ENCODE measurements at places on chromosomes 7 and 10. TPM values are rescaled to one million over a fixed set of nuclear protein-coding genes. Genes with fewer than 3 reads are reported as not detected.
A peak's percentile ranks its signal among the peaks of the same experiment; 100 is the strongest.

DNA sequence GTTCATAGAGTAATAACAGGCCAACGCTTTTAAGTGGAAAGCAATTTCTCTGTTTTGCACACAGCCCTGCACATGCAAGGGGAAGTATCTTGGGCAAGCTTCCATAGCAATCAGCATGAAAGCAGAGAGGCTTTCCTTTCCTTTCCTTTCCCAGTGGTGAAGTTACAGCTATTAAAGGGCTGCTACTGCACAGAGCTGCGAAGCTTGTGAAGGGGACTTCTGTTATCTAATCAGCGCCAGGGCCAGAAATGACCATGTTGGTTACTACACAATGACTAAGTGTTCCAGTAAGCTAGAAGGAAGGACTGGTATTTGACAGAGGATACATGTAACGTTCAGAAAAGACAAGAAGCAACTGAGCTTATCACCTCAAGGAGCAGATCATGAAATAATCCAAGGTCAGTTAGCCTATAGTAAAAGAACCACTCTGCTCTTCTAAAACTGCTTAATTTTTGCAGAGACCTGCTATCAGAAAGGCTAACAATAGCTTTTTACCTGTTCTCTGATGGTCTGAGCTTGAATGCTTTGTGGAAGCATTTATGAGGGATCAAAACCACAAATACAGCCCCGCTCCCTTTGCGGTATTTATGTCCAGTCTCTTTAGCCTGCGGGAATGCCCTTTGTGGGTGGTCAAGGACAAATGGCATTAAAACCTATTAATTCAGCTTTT is 45.9 kb downstream of the SGMS1 start:
- DNase-seq: no peak

DNA sequence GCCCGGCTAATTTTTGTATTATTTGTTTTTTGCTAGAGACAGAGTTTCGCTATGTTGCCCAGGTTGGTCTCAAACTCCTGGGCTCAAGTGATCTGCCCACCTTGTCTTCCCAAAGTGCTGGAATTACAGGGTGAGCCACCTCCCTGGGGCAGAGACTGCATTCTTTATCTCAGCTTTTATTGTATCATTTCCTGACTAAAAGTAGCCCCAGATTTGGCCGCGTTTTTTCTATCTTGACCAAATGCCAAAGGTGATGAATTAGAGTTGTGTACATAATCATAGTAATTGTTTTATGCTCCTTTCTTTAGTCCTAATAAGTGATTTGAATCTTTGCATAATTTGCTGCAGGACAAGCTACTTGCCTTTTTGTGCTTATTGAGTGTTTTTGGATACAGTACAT is 3.1 kb upstream of the SMNDC1 start:
- no peak for DNase-seq

GRCh38 chr7:148159331-148159730 is 431.2 kb upstream of the C7orf33 start:
- DNase-seq: no peak

DNA sequence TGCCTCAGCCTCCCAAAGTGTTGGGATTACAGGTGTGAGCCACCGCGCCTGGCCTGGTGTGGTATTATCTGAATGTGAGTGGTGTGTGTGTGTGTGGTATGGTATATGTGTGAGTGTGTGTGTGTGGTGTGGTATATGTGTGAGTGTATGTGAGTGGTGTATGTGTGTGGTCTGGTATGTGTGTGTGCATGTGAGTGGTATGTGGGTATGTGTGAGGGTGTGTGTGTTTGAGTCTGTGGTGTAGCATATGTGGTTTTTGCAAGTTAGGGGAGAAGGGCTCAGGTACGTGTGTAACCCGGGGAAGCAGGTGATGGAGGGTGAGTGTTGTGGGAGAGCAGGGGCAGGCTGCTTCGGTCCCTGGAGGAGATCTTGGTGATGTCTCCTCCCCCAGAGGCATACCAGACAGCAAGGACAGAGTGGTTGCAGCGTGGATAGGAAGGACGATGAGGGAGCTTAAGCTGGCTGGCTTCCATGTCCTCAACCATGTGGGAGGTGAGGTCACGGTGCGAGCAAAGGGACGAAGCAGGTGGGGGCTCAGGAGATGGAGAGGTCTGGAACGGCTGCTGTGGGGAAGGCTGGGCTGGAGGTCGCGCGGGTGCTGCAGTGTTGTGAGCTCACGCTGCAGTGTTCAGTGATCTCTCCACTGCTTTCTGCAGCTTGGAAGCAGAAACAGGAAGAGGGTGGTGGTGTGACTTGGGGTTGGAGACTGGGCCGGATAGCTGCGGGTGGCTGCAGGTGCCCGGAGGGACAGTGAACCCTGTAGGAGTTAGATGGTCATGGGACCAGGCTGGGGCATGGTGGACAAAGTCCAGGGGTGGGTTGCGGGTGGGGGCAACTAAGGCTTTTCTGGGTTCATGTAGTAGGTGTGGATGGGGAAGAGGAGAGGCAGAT is 5.0 kb downstream of the ZYX start:
- peak; percentile 29 for DNase-seq

- no peak for DNase-seq
These were observed 54.3 kb downstream of the ASB13 start for GRCh38 chr10:5611899-5612680.

- no peak for DNase-seq
These were observed 64.2 kb downstream of the MYOF start for GRCh38 chr10:93417921-93418320.

DNA sequence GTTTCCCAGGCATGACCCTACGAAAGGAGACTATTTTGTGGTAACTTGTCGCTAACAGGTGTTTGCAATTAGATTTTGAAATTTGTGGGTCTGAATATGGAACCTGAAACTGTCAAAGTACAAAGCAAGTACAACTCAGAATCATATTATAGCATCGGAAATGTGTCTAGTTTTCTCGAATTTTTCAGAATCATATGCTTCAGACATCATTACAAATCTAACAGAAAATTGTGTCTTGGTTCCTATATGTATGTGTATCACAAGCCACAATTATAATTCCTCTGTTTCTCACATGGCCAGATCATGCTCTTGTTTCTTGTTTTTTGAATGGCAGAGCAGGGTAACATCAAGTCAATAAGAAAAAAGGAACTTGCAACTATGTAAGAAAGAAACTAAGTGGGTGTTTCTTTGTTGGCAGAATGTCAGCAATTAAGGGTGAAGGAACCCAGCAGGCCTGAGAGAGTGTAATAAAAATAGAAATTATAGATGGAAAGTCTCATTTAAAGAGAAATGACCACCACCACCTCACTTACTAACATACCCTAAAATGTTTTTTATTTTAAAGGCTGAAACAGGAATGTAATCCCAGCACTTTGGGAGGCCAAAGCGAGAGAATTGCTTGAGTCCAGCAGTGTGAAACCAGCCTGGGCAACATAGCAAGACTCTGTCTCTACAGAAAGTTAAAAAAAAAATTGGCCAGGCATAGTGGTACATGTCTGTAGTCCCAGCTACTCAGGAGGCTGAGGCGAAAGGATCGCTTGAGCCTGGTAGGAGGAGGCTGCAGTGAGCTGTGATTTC is 51.3 kb downstream of the PRTFDC1 start:
- no peak for DNase-seq

DNA sequence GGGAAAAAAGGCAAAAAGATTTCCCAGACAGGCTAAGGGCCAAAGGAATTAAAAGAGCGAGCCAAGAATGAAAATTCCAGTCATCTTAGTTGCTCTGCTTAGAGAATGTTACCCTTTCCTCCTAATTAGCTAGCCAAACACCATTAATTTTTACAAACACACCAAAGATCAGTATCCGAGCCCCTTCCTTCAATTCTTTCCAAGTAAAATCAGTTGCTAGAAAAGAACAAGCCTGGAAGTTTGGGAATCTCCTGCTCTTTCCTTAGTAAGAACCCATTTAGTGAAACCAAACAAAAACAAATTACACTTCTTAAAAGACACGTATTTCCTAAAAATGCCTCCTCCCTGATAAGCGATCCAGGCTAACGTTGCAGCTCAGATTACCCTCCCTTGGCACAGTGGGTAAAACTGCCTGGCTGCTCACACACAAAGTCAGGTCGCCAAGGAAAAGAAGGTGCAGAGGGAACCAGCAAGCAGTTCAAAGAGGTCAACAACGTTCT is 57.1 kb upstream of the ABLIM1 start:
- DNase-seq: no peak

- DNase-seq: no peak
These were observed 145.7 kb upstream of the AHR start for GRCh38 chr7:17152721-17153120.

- peak; percentile 51 for DNase-seq
These were observed 60.9 kb downstream of the ARMC3 start for GRCh38 chr10:22988581-22989360.

DNA sequence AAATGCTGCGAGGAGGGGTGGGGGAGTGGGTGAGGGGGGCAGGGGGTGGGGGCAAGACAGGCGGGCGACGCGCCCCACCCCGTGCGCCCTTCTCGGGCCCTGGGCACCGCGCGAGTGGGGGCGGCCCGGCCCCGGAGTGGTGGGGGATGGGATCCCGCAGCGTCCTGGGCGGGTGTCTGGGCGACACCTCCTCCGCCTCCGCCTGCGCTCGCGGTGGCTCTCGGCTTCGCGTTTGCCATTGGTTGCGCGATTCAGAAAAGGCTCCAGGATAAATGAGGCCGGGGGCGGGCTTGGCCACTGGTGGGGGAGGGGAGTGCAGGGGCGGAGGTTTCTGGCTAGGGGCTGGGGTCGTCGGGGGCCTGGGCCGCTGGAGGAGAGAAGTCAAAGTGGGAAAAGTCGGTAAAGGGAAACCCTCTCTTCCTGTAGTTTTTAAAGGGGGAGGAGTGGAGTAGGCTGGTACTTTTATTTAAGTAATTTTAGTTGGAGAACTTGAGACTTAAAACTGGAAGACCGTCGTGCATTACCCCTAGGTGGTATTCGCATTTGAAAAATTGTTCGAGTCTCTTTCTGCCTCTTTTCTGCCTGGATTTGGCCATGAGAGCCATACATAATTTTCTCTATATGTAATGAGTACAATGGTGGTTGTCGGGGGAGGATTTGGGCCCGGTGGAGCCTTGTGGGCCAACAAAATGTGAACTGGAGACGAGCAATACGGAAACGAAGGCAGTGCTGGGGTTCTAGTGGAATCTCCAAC is 992 bp upstream of the IGF2BP3 start:
- DNase-seq: peak; percentile 50

GRCh38 chr7:55065511-55066229 is 46.9 kb downstream of the EGFR start:
- no peak for DNase-seq

DNA sequence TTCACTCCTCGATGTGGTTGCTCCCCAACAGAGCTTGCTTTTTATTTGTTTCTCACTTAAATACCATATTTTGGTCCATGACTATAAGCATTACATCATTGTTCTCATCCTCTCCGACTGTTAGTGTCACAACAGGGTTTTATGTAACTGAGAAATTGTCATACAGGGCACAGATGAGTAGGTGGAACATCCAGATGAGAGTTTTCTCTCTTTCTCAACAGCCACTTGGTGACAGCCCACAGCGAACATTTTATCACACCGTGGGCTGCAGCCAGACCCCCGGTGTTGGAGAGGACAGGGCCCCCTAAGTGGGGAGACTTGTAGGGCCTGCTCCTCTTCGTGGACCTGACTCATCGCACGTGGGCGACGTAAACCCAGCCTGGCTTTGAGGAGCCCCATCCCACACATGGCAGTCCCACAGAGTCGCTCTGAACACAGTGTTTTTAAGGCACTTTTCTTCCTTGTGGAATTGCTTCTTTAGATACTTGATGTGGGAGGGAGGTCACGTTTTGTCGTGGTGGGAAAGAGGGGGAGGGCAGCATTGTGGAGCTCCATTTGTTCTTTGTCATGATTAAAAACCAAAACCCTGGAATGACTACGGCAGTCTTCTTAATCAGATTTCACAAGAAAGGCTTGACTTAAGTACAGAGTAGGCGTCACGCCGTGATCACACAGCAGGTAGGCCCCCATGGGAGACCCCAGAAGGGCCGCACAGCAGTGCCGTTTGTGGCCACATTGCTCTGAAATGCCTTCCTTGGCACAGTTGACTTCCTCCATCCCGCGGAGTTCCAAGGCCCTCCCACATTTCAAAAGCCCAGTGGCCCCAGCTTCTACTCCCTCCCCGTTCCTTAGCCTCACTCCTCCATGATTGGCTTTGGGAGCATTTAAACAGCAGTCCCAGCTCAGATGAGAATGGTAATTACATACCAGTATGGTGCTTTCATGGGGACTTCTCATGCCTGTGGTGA is 220.6 kb downstream of the CCDC3 start:
- DNase-seq: no peak

- DNase-seq: no peak
These were observed 51.7 kb upstream of the SORCS3 start for GRCh38 chr10:104589431-104589830.

DNA sequence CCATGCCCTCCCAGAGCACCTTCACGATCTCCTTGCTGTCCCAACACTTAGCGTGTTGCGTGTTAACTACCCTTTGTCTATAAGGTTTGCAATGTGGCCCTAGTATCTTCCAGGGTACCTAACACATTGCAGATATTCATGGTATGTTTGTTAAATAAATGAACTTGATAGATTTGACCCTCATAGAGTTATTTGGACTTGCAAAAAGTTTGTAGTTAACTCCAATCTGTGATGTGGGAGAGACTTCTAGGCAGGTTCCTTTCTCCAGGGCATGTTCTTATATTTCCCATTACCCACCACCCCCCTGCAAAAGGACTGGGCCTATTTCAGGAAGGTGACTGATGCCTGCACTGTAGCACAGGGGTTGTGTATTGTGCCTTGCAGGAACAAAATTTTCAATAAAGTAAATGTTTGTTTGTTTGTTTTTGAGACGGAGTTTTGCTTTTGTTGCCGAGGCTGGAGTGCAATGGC is 612 bp downstream of the HILPDA start:
- no peak for DNase-seq

DNA sequence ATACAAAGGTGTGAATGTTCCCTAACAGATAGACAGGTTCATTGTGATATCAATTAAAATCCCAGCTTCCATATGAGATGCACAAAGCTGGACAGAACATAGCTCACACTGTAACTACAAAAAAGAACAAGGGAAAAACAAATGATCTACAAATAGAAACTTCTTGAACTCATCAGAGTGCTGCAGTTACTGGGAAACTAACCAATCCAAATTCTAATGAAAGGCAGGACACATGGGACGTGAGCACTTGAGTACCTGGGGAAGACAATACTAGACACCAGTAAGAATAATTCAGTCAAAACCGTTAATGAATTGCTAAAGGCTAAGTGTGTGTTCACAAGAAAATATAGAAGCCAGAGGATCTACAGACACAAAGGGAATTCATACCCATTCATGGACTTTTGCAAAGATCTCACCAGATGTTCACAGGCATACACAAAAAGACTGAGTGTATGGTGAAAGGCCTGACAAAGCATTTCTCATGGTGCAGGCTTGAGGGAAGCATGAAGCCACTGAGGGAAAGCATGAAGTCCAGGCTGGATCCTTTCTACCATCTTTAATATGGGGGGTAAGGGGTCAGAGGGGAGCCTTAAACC is 7.8 kb upstream of the GPR22 start:
- no peak for DNase-seq

- DNase-seq: peak; percentile 11
These were observed 30.3 kb downstream of the CCNJ start for GRCh38 chr10:96073722-96074121.

The SLC39A12 gene
- total RNA-seq: not detected

The LRRD1 gene
- total RNA-seq: not detected

The PLXNA4 gene
- total RNA-seq: 0.29 TPM

The SPDYE9 gene
- total RNA-seq: not detected

The CRYGN gene
- 0.12 TPM for total RNA-seq

The GPR85 gene
- 0.16 TPM for total RNA-seq

The TRIM73 gene
- 1.1 TPM for total RNA-seq

The HOXA7 gene
- not detected for total RNA-seq

The CPN1 gene
- total RNA-seq: not detected
